ENCODE measurements at places on chromosomes 3 and 15.
A peak's percentile ranks its signal among the peaks of the same experiment; 100 is the strongest.

- no peak for DNase-seq
These were observed 229.0 kb upstream of the HES1 start for GRCh38 chr3:193906849-193907410.

- no peak for DNase-seq
These were observed 16.3 kb upstream of the OR5H1 start for GRCh38 chr3:98114264-98114663.

DNA sequence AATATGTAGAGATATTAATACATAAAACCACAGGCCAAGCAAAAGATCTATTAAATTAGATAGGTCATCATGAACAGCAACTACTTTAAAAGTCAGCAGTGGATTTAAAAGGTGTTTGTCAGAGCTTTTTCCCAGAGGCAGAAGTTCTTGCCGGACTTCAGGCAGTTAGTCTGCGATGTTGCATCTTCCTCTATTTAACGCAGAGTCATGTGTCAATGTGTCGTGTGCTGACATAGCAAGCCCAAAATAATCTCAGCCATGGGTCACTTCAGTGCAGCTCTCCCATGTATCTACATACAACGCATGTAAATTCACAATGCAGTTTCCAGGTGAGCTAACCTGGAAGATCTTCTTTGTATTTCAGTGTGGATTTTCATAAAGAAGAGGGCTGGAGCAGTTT is 8.0 kb upstream of the TMEM212 start:
- no peak for DNase-seq

GRCh38 chr3:171404376-171404967 is 55.7 kb downstream of the TNIK start:
- DNase-seq, result no peak

DNA sequence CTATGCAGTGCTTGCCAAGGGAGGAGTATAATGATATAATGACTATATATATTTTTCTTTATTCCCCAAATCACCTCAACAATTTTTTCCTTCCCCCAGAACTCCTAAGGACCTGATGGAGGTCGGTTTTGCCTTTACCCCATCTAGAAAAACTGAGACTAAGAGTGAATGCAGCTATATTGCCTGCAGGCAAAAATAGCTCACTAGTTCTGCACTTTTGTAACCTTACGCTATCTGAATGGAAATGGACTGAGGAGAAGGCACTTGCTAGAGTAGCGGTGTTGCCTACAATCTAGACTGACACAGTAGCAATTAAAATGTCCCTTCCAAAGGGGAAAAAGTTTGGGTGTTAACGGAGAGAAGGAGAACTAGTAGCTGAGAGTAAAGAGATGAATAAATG is 379.5 kb upstream of the SEMA6D start:
- no peak for DNase-seq

- no peak for DNase-seq
These were observed 153.5 kb downstream of the FNDC3B start for GRCh38 chr3:172192830-172193415.

GRCh38 chr3:159711560-159712333 is 276.9 kb upstream of the IL12A start:
- no peak for DNase-seq

GRCh38 chr3:121295979-121296378 is 249.8 kb downstream of the POLQ start:
- DNase-seq, result no peak

GRCh38 chr15:90184119-90184785 is 16.9 kb upstream of the SEMA4B start:
- DNase-seq, result peak; percentile 27

DNA sequence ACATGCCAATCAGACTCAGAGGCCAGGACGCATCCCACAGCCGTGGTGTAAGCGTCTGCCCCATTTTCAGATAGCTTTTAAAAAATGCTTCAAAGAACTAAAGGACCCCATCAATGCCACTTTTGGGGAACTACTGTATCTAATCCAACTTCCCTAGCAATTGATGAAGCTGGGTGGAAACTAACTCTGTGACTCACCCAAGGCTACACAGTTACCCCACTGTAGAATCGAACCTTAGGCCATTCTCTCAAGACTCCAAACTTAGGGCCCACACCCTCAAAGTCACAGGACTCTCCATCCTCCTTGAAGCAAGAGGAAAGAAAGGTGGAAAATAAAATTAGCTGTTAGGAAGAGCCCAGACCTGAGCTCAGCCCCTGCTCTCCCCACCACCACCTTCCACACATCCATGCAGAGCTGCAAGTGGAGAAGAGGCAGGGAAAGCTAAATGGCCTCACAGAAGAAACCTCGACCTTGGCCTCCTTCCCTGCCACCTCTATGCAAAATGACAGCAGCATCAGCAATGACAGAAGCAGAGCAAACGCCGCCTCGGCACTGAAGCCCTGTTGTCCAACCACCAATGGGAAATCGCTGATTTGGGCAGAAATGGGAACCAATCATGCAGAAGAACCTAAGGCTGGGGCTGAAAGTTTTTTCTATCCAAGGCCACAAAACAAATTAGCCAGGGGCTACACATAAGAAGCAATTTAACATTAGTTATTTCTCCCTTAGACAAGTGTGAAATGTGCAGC is 22.2 kb downstream of the ANP32A start:
- no peak for DNase-seq

DNA sequence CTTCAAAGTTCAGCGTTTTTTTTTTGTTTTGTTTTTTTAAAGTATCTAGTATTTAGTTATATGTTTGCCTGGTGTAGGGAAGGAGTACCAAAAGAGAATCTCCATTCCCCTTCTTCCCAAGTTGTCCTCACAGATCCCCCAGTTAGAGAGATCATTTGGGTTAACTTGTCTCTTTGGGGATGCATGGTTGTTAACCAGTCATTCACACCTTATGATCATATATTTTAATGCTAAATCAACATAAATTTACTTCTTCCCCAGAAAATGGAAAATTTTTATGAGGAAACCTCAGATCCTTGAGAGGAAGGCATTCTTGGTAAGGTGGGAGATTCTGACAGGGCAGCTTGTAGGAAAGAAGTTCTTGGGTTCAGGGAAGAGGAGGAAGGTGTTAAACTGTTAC is 1.5 kb upstream of the MGA start:
- no peak for DNase-seq

- no peak for DNase-seq
These were observed 100.1 kb downstream of the CPN2 start for GRCh38 chr3:194251007-194251406.

- DNase-seq, result no peak
These were observed 6.6 kb downstream of the ACOX2 start for GRCh38 chr3:58530354-58530865.

Data from CD4-positive, alpha-beta T cell treated with Interleukin-4 for 1 hour (primary cell).